ENCODE measurements at places on chromosomes 11 and 22.

GRCh38 chr11:2561696-2562581 is 117.1 kb downstream of the KCNQ1 start:
- no peak for DNase-seq

DNA sequence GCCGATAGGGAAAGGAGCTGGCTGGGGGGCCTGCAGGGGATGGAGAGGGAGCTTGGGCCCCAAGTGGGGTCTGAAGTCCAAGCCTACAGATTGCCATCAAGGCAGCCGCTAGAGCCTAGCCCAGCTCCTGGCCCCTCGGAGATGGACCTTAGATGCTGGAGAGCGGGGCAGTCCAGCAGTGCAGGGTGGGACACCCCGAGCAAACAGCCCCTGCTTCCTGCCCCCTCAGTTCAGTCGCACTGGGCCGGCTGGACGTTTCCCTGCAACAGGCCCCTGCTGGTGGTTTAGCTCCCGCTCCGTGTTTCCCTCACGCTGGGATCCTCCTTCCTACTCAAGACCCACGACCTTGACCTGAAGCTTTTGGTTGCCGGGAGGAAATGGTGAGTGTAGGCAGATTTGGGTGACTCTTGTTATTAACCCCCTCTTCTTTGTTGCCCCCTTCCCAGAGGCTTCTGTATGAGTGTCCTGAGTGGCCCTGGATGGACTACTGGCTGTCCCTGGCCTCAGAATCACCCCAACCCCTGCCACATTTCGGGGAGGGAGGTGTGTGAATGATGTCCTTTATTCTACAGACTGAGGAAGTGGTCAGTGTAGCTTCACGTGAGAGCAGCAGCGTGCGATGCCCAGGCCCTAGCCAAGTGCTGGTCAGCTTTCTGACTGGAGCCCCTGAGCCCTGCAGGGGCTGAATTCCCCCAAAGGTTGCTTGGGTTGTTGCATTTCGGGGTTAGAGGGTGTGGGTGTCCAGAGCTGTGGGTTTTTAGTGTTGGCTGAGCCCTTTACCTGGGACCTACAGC is 2.7 kb downstream of the ST3GAL4 start:
- DNase-seq = no peak

DNA sequence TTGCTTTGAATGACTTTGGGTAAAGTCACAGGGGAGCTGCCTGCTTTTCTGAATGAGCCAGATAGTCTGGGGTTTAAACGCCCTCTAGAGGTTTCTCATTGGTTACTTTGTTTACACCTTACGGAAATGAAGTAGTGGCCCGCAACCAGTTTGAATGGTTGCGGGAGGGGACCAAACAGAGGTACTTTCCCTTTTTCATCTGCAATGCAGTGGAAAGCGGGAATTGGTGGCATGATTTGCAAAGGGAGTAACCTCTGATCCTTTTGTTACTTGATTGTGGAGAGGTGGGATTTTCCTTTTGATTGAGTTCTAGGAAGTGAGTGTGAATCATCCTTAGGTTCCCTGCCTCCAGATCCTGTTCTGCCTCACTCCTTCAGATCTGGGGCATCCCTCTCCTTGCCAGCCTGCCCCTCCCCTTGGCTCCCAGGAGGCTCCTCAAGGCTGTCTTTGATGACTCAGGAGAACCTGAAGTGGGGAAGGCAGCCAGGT is 15.9 kb upstream of the GLYATL1 start:
- no peak for DNase-seq

- no peak for DNase-seq
These were observed 36.1 kb downstream of the PDGFD start for GRCh38 chr11:104127828-104128227.

DNA sequence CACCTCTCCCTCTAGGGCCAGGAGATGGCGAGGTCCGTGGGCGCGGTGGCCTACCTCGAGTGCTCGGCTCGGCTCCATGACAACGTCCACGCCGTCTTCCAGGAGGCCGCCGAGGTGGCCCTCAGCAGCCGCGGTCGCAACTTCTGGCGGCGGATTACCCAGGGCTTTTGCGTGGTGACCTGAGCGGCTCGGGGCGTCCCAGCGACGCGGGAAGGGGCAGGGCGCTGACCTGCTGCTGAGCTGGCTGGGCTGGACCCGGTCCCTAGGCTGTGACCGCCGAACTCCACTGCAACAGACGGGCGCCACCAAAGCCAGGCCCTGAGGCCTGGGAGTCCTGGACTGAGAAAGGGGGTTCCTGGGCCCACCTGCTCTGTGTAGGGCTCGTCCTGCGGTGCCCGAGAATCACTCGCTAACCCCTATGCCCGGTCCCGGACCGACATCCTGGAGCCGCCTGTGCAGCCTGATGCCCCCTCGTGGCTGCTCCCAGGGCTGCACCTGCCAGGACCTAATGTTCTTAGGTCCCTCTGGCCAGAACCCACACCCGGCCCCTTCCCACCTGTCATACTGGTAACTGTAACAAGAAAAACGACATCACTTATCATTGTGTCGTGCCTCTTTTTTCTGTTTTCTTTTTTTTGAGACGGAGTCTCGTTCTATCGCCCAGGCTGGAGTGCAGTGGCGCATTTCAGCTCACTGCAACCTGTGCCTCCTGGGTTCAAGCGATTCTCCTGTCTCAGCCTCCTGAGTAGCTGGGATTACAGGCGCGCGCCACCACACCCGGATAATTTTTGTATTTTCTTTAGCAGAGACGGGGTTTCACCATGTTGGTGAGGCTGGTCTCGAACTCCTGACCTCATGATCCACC is 15.0 kb downstream of the RHOD start:
- DNase-seq = peak; percentile 80

- no peak for DNase-seq
These were observed 733 bp downstream of the TRIM5 start for GRCh38 chr11:5684036-5684645.

DNA sequence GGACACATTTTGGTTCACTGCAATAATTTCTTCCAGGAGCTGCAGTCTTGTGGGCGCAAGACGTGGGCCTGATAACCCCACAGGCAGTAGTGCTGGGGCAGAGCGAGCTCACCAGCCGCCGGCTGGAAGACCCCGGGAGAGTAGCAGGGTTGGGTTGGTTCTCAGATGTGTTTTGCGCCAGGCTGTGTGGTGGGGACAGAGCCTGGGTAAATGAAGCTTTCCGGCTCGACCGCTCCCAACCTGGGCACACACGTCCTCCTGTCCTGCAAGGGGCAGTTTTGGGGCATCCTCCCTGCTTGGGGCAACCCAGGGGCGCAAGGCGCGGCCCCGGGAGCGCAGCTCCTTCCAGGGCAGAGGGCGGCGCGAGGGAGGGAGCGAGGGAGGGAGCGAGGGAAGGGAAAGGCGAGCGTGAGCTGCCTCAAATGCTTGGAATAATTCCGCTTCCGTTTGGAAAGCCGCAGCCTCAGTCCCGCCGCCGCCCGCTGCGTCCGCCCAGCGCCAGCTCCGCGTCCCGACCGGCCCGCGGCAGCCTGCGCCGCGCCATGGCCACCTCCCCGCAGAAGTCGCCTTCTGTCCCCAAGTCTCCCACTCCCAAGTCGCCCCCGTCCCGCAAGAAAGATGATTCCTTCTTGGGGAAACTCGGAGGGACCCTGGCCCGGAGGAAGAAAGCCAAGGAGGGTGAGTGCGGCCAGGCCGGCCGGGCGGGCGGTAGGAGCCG is at the start of gene PARVA:
Gene PARVA, plus strand, starts transcription at position 466 of the 718 bp plus-strand sequence. Its CDS starts 77 bp downstream, at position 543.
- DNase-seq = no peak

GRCh38 chr11:117426297-117426685 is 98.6 kb downstream of the CEP164 start:
- DNase-seq = peak; percentile 59

DNA sequence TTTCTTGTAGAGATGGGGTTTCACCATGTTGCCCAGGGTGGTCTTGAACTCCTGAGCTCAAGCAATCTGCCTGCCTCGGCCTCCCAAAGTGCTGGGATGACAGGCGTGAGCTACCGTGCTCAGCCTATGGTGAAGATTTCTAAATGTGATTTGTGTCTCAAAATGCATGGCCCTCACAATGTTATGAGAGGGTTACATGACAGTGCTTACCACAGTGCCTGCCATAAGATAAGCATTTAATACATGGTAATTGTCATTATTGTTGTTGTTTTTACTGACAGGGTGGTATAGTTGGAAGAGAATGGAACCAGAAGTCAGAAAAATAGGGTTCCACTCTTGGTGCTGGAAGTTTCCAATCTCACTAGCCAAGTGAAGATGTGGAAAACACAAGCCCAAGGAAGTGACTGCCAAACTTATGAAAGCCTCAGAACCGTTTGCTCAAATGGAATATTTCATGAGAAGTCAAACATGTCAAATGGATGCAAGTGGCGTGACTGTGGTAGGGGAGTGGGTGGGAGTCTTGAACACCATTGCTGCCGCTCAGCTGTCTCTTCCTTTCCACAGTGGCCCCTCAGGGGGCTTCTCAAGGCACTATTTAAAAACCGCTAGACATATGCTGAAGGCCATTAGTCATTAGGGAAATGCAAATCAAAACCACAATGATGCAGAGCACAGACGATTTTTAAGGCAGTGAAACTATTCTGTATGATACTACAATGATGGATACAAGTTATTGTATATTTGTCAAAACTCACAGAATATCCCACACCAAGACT is 29.1 kb upstream of the LMO2 start:
- DNase-seq = peak; percentile 15

GRCh38 chr11:19802773-19803293 is 90.2 kb downstream of the NAV2 start:
- no peak for DNase-seq

GRCh38 chr11:112315861-112316739 is 55.4 kb upstream of the PLET1 start:
- no peak for DNase-seq

DNA sequence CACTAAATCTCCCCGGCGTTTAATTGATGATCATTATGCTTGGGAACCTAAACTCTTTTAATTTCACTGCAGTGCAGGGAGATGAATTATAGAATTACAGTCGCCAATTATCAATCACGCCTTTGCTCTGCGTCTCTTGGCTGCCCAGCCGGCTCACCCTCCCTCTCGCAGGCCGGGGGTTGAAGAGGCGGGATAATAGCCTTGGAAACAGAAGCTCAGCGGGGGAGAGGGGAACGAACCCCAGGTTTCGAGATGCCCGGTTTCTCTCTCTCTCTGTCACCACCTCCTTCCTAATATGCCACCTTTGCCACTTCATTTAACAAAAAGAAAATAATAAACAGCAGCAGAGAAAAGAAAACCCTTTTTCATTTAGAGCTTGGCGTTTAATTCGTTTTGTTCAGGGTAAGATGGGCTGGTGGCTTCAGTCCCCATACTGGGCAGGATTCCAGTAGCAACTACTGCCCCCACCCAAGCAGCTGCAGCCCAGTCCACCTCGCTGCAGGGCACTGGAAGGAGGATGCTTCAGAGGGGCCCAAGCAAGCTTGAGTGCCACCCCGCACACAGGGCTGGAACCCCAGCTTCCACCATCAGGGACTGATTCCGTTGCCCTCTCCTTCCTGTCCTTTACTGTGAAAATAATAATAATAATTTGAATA is 271.7 kb downstream of the BUD13 start:
- DNase-seq = no peak

DNA sequence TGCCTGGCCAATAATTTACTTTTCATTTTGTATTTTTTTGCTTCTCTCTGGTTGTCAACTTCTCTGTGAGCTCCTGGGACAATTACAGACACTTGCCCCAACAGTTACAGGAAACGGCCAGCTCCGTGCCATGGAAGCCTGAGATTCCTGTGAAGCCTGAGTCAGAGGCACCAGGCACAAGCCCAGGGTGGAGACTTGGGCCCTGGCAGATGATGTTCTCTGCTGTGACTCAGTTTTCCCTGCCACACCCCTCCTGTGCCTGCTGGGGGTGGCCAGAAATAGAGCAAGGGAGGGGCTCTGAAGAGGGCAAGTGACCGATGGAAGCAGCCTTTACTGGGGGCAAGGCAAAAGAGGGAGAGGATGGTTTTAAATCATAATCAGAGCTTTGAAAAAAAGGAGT is 4.9 kb downstream of the ATP5MGL start:
- peak; percentile 15 for DNase-seq

DNA sequence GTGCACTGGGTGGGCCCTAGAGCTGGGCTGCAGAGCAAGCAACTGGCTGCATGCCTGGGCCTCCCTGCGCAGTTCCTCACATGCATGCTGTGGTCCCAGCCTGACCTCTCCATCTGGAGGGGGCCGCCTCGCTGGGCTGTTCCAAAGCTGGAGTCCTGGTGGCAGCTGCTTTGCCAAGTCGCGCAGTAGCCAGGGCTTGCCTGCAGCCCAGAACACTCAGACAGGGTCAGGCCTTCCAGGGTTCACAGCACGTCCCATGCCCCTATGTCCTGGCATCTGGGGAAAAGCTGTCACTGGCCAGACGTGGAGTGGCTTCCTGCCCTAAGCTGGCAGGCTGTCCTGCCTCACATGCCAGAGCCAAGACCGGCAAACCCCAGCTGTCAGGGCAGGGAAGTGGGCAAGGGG is 16.5 kb upstream of the CDC42EP2 start:
- DNase-seq = no peak

GRCh38 chr22:44919691-44920090 is 90.1 kb downstream of the PHF21B start:
- DNase-seq = no peak

DNA sequence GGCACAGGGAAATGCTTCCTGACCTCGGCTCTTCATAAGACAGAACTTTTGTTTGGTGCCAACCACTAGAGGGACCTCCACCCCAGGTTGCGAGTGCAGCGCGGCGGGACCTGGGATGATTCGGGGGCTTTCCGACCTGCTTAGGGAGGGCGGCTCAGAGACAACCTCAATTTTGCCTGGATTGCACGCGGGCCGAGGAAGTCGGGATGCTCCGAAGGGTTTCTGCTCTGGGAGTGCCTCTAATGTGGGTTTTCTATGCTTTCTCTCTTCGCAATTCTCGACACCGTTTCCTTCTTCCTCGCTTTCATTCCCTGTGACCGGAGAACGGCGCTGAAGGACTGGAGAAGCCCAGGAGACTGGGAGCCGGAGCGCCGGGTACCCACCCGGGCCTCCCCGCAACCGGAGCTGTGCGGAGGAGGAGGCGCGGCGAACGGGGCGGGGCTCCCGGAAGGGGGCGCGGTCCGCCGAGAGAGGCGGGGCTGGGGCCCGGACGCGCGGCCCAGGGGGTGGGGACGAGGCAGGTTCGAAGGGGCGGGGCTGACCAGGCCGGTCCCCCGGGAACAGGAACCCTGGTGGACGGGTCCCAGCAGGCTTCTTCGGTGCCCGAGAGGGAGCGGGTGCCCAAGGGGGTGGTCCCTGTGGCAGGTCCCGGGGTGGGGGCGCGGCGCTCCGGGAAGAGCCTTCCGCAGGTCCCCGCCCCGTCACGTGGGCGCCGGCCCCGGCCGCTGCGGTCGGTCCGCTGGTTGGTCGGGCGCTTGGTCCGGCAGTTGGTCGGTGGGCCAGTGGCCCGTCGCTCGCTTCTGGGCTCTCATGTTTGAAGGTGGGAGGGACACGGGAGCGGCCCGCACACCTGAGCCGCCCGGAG is at the start of gene PPFIBP2:
Gene PPFIBP2, plus strand, starts transcription at position 766 of the 865 bp plus-strand sequence. CDS start 35,477 bp downstream, outside the sequence.
- peak; percentile 74 for DNase-seq

GRCh38 chr11:65625628-65626342 is 10.2 kb downstream of the PCNX3 start:
- no peak for DNase-seq

- DNase-seq = no peak
These were observed 36.5 kb downstream of the TENM4 start for GRCh38 chr11:79404325-79404724.

GRCh38 chr11:86070142-86071056 is 1.5 kb upstream of the PICALM start:
- no peak for DNase-seq

- DNase-seq = no peak
These were observed 580.4 kb downstream of the CNTN5 start for GRCh38 chr11:99601179-99601578.

GRCh38 chr11:59173964-59174663 is 2.2 kb downstream of the DTX4 start:
- no peak for DNase-seq

Data from stimulated activated CD4-positive, alpha-beta T cell treated with anti-CD3 and anti-CD28 coated beads, Interleukin-4, amount 100 ng/mL, for 48 hours (primary cell).